MV-4-11 (cell line): ENCODE measurements at places on chromosomes 6 and 20.

DNA sequence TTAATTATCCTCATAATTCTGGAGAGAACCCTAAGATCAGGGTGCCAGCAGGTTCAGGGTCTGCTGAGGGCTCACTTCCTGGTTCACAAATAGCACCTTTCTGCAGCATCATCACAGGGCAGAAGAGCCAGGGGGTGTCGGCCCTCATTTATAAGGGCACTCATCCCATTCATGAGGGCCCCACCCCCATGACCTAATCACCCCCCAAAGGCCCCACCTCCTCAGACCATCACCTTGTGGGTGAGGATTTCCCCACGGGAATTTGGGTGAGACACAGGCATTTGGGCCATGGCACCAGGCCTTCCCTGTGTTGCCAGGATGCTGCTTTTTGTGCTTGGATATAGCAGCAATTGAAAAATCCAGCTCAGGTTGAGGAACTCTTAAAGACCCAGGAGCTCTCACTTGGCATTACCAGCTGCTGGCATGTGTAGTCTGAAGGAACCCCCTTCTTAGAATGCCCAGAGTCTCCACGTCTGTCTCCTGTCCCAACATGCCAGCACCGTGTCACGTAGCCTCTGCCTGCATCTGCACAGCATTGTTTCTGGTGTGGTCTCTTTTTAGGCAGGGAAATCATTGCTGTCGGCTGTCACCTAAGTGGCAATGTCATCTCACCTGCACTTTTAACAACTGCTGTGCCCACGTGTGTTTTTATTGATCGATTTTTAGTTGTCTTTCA lies 71.5 kb downstream of the RPP40 start:
- no peak for DNase-seq

DNA sequence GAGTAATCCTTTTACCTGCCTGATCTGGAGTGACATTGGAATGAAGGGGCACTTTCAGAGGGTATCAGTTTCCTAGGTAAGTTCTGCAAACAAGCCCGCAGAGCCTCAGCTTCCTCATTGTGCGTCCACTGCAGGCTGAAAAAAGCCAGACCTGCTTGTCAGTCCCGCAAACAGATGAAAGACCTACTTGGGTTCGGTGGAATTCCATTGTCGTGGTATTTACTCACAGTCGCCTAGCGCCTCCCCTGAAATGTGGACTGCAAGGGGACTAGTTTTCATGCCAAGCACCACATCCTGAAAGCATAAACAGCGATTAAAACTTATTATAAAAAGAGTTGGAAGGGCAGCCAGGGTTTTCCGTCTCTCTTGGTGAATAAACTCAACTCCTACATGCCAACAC lies 121.5 kb downstream of the PAX1 start:
- no peak for DNase-seq

GRCh38 chr6:45633272-45633908 lies 255.7 kb upstream of the SUPT3H start:
- no peak for DNase-seq

- no peak for DNase-seq
These were observed 843.9 kb downstream of the QKI start for GRCh38 chr6:164258421-164258820.

DNA sequence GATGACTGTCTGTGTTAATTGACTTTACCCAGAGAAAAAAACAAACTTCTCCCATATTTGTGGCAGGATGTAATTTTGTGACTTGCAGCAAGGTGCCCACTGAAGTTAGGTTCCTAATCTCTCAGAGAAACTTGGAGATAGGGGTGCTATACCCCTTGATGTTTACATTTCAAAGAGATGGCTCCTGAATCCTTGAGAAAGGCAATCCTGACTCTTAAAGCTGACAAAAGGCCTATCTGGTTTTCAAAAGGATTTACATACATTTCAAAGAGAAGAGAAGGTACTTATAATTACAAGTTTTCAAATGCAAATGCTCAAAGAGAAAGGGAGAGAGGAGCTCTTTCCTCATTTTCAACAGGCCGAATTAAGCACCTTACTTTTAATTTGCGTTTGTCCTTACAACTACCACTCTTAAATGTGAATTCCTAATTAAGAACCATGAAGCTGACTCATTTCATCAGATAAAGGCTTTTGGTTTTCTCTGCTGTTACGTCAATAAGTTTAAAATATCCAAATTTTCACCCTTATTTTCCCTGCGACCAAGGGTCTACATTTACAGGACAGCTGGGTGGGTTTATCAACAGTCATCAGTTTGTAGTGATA lies 711.8 kb upstream of the MAP3K7 start:
- DNase-seq, result no peak

DNA sequence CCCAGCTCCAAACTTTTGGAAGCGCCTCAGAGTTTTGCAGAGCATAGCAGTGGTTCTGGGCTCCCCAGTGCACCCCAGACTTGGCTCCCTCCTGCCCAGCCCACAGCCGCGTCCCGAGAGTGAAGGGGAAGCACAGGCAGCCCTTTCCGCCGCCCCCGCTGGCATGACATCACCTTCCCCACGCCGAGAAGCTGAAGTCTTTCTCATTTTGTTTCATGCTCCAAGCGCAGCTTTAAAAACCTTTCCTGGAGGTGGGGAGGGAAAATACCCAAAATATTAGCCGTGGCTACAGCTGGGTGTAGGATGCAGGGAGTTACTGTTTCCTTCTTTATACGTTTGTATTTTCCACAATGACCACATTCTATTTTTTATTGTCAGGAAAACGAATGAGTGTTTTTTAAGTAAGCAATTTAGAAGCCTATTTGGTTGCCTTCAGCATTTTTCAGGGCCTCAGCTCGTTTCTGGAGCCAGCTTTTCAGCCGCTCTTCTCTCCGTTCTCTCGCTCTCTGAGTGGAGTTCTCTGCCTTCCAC lies 72.9 kb downstream of the SNX5 start:
- DNase-seq, result no peak

- no peak for DNase-seq
These were observed 5.8 kb upstream of the ID4 start for GRCh38 chr6:19831358-19831757.

GRCh38 chr6:133313068-133313467 lies 71.9 kb downstream of the EYA4 start:
- DNase-seq, result no peak

- no peak for DNase-seq
These were observed 660.5 kb downstream of the DOK5 start for GRCh38 chr20:55135923-55136322.

GRCh38 chr6:48429610-48430009 lies 318.6 kb upstream of the PTCHD4 start:
- DNase-seq, result no peak

- DNase-seq, result no peak
These were observed 33.7 kb upstream of the ZBP1 start for GRCh38 chr20:57653910-57654309.

- DNase-seq, result no peak
These were observed 7.1 kb upstream of the AFDN start for GRCh38 chr6:167819576-167819975.

GRCh38 chr20:37954626-37955025 lies 51.7 kb downstream of the VSTM2L start:
- no peak for DNase-seq

- no peak for DNase-seq
These were observed 116.3 kb upstream of the SCGN start for GRCh38 chr6:25535632-25536225.
